ENCODE measurements at places on chromosomes 16 and 17.

DNA sequence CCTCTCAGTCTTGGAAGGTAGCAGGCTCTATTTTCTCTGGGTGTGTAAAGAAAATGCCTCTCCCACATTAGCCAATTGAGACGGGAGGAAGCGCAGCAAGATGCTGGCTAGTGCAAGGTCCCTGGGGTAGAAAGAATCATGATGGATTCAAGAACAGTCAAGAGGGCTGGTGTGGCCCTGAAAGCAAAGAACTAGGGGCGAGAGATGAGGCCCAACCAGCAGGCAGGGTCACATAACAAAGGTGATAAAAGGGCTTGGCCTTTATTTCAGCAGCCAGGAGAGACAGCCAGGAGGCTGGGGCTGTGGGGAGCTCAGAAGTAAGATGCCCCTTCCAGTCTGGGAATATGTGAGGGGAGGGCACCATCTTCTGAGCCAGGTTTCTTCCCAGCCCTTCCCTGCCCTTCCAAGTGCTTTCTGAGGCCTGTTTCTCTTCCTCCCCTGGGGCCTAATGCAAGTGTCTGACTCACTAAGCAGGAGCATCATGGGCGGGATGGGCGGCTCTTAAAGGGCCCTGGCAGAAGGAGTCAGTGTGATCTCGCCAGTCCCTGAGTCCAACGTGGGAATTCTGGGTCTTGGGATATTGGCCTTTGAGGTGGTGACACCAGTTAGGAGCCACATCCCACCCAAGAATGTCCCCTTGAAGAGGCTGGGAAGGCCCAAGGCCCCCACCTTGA lies 3.9 kb upstream of the NLRC5 start:
- no peak for DNase-seq

DNA sequence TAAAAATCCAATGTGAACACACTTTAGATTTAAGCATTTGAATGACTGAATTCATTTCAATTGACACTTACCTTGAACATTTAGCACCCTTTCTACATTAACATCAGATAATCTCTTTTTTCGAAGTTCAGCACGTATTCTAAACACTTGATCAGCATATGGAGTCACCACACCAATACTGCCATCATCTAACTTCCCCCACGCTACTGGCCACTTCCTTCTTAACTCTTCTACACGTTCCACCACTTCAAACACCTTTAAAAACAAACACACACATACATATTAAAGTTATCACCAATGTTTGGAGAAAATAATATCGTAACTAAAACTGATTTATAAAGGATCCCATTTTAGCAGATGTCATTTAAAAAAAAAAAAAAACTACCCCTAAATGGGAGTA lies 93.5 kb downstream of the CACNG1 start:
- no peak for DNase-seq

DNA sequence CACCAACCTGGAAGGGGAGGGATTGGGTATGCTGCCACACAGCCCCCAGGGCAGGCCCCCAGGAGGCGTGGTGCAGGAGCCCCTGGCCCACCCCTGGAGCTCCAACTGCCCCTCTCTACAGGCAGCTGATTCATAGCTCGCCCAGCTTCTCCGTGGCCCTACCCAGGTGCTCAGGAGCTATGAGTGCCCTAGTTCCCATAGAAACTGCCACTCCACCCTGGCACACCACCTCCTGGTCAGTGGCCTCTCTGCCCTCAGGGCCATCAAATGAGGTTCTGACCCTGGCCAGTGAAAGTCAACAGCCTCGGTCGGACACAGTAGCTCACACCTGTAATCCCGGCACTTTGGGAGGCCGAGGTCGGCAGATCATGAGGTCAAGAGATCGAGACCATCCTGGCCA lies 18.0 kb downstream of the CNGB1 start:
- no peak for DNase-seq

DNA sequence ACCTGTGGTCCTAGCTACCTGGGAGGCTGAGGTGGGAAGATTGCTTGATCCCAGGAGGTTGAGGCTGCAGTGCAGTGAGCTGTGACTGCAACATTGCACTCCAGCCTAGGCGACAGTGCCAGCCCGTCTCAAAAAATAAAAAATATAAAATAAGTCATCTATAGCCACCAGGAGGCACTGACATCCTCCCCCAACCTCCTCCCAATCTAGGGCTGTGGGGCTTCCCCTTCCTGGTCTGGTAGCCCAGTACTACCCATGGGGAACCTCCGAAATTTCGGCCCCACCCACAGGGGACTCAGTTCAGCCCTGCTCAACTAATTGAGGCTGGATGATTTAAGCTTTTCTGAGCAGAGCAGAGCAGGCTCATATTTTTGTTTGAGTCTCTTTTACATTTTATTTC lies 3.2 kb downstream of the ZSCAN10 start:
- peak; percentile 16 for DNase-seq

DNA sequence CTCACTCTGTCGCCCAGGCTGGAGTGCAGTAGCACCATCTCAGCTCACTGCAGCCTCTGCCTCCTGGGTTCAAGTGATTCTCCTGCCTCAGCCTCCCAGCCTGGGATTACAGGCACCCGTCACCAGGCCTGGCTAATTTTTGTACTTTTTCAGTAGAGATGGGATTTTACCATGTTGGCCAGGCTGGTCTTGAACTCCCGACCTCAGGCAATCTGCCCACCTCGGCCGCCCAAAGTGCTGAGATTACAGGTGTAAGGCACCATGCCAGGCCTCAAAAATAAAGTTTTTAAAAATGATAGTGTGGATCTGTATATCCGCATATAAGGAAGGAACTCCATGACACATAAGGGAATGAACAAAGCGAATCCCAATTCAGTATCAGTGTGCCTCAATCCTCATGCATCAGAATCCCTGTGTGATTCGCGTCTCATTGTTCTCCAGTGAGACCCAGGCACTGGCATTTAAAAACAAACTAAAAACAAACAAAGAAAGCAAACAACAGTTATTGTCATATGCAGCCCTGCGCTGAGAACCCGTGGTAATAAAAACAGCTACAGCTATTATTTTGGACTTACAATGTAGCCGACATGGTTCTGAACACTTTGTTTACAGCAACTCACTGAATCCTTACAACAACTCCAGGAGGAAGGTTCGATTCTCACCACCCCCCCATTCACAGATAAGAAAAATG lies 54.1 kb upstream of the CREBBP start:
- no peak for DNase-seq

DNA sequence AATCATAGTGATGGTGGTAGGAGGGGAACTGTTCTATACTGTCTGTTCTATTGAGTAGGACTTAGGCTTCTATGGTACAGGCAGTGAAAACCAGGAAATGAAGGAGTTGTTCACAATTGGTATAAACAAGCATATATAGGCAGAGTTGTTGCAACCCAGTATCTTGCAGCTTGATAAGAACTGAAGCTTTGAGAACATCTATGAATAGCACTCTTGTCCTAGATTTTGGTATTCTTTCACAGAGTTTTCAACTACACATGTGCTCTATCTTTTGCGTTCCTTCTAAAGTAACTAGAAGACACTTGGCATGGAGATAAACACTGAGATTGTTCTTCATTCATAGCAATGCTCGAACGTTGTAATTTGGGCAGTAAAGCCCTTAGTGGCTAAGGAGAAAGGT lies 91.8 kb downstream of the KCNJ2 start:
- DNase-seq: no peak
